ENCODE measurements at places on chromosomes 11 and 22.

- no peak for DNase-seq
Measured at GRCh38 chr11:63841554-63841953, 2.6 kb downstream of the MARK2 start.

GRCh38 chr11:106983261-106983660 lies 35.0 kb downstream of the GUCY1A2 start:
- no peak for DNase-seq

GRCh38 chr22:26952004-26952403 lies 294.6 kb downstream of the MIAT start:
- no peak for DNase-seq

DNA sequence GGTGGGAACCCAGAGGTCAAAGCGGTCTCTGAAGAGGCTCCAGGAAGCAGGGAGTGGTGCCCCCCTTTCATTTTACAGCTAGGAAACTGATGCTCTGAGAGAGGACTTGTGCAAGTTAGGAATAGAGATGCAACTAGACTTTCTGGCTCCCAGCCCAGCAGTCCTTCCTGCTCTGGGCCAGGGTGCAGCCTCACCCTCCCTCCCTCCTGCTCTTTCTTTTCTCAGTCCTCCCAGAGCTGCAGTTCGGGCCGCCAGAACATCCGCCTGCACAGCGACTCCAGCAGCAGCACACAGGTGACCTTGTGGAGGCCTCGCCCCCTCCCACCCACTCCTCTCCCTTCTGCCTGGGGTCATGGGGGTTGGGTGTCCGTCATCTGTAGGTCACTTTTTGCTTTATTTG lies 51.5 kb downstream of the LHFPL7 start:
- DNase-seq = no peak

DNA sequence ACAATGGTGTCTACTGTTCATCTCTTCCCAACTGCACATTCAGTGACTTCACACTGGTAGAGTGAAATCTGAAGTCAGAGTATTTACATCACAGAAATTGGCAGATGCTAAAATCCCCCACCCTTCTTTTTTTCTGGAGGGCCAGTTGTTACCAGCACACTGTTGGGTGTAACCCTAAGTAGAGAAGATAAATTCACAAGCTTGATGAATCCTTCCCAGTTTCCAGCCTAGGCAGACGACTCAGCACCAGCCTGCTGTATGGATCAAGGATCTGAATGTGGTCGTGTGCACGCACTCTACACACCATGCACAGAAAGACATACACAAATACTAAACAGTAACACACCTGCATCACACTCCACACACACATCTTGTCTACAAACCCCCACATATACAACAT lies 46.0 kb downstream of the ARRB1 start:
- DNase-seq = no peak

DNA sequence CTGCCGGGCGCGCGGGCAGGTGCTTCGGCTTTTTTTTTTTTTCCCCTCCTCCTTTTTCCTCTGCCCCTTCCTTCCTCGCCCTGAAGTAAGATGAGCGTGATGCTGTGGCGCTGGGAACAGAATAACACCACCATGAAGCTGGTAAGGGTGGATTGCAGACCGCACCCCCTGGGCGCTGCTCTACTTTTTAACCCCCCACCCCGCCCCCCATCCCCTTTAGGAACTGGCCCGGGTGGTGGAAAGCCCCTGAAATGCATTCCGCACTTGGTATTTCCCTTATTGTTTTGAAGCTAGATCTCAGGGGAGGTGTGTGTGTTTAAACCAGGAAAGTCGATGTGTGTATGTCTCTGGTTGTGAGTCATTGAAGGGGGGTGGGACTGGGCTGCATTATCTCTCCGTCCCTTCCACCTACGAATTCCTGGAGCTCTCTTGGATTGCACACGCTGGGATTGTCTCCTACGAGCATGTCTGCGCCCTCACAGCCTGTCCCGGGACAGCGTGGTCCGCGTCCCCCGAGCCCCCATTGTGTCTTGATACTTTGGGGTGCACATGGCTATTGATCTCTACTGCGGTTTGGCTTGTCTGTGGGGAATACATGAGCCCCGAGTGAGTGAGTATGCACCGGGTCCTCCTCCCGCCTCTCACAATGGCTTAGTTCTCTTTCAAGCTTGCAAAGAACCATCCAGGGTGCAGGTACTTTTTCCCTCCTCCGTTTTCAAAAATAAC lies 64.9 kb downstream of the NAV2 start:
- no peak for DNase-seq

DNA sequence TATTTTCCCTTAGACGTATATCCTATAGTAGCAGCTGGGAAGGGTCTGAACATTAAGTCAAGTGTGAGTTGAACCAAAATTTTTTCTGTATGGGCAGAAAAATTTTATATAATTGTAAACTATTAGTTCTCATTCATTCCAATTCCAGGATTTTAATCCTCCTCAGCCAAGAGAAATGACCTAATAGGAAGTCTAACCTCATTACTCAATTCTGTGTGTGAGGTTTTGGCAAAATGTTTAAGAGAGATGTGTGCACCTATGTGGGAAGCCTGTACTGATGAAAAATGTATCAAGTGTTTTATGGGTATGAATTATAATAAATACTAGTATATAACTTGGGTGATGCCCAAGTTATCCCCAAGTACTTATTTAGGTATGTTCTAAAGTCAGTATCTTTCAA lies 311.6 kb upstream of the PITPNB start:
- no peak for DNase-seq

DNA sequence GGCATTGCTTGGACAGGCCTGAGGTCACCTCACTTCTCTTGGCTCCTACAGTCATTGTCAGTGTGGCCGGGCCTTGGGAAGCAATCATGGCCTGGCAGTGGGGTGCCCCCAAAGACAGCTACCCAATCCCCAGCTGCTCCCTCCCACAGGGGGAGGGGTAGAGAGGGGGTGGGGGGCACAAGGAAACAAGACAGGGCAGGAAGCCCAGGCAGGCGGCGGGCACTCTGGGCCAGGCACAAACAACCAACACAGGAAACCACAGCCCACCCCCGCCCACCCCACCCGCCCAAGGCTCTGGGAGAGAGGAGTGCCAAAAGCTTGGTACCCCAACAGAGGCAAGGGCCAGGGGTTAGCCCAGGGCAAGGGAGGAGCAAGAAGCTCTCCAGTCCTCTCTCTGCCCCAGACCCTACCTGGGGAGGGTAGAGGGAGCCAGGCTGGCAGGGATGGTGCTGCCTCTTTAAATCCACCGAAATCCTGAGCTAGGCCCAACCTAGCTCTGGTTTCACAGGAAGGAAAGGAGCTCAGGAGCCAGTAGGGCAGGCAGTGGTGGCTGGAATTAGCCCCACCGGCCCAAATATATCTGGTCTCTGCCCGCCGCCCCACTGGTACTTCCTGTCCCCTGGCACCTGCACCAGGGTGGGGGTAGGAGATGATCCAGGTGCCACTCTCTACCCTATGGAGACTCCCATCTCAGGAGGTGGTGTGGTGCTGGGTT lies 12.2 kb downstream of the BCL9L start:
- DNase-seq = no peak

- no peak for DNase-seq
Measured at GRCh38 chr11:105139669-105140068, at the start of gene CARD18. Gene CARD18 (minus strand): TSS chr11:105139769. CDS start chr11:105139726, 43 bp downstream.

DNA sequence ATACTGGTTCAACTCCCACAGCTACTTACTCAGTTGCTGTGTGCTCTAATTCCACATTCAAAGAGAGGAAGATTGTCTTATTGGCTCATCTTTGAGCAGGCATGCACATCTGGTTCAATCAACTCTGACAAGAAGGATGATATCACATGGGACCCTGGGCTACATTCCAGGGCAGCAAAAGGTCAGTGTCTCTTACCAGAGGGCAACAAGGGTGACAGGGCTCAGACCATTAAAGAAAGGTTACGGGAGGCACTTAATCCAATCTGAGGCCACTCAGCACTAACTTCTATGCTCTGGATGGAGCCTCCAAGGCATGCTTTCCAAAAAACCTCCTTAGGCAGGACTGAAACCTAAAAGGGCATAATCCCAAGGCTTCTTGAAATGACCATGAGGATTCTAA lies 549.4 kb upstream of the API5 start:
- DNase-seq = no peak

- no peak for DNase-seq
Measured at GRCh38 chr11:96017856-96018255, 93.9 kb upstream of the MTMR2 start.

DNA sequence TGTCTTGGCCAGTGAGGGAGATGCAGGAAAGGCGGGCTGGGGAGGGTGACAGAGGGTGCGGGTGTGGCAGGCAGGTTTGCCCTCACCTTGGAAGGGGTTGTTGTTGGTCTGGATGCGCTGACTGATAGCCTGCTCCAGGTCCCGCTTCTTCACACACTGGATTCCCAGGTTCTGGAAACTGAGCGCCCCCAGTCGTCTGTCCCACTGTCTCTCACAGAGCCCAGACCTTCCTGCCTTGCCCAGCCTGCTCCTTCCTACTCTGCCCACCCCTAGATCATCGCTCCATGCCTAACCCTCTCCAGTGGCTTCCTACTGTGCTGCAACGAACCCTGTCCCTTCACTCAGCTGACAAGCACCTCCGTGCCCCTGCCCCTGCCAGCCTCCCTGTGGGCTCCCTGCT lies 2.7 kb downstream of the RELA start:
- no peak for DNase-seq

- DNase-seq = no peak
Measured at GRCh38 chr11:114059984-114060391, 477 bp downstream of the ZBTB16 start.

DNA sequence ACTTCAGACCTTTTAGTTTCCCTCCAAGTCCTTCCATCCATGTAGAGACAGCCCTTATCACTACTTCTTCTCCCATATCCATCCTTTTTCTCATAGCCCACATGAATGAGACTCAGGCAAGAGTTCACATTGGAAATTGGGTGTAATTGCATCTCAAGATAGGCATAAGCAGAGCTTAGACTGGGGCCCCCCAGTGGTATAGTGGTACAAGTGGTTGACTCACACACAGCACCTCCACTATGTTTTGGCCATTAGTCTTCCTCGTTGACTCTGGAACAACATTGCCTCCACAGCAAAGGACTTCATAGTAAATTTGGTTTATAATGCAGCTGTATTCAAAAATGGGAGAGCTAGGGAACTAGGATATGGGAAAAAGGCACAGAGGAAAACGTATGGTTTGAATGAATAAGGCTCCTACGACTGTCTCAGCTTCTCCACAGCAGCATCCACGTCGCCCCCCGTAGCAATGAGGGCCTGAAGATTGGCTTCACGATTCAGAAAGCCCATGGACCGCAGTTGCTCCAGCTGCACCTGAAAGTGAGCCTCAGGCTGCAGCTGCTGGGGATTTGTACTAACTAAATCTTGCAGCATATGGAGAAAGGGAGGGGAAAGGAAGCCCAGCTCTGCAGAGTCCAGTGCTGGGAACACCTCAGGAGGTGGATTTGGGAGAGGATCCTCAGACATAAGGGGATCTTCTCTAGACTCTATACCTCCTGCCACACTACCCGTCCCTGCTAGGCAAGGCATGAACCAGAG lies 2.4 kb downstream of the UBQLN3 start:
- no peak for DNase-seq

GRCh38 chr11:35683728-35684339 lies 21.3 kb downstream of the TRIM44 start:
- no peak for DNase-seq

DNA sequence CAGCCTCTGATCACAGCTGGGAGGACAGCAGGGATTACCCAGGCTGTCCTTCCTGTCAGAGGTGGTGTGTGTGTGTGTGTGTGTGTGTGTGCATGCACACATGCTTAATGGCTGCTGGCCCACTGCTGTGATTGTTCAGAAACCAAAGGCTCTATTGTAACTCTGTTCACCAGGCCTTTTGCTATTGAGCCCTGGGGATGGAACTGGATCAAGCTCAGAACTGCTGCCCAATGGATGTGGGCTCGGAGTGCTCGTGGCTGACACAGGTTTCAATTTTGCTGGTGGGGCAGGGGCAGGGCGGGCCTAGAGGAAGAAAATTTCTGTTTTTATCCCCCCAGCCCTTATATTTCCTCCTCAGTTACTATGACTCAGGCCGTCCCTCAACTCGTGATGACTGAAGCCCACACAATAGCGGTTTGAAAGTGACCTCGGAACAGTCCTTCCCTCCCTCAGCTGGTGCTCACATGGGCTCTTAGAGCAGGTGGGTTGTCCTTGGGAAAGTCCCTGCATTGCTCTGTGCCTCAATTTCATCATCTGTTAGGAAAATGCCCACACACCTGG lies 359.3 kb downstream of the TENM4 start:
- no peak for DNase-seq

DNA sequence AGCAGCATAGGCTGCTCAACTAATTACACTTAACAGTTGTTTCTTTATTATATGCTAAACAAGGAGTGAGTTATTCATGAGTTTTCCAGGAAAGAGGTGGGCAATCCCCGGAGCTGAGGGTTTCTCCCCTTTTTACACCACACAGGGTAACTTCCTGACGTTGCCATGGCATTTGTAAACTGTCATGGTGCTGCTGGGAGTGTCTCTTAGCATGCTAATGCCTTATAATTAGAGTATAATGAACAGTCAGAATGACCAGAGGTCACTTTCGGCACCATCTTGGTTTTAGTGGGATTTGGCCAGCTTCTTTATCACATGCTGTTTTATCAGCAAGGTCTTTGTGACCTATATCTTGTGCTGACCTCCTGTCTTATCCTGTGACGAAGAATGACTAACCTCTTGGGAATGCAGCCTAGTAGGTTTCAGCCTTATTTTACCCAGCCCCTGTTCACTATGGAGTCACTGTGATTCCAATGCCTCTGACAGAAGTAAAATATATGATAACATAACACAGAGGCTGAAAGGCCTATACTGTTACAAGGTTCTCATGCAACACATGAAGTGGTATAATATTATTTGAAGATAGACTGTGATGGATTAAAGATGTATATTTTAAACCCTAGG lies 41.3 kb upstream of the RDX start:
- DNase-seq = no peak

GRCh38 chr11:37710031-37710430 lies 1112.0 kb upstream of the RAG2 start:
- no peak for DNase-seq

- DNase-seq = no peak
Measured at GRCh38 chr11:9462172-9462799, 1.5 kb downstream of the ZNF143 start.

GRCh38 chr11:31422703-31423102 lies 53.0 kb downstream of the DNAJC24 start:
- no peak for DNase-seq

DNA sequence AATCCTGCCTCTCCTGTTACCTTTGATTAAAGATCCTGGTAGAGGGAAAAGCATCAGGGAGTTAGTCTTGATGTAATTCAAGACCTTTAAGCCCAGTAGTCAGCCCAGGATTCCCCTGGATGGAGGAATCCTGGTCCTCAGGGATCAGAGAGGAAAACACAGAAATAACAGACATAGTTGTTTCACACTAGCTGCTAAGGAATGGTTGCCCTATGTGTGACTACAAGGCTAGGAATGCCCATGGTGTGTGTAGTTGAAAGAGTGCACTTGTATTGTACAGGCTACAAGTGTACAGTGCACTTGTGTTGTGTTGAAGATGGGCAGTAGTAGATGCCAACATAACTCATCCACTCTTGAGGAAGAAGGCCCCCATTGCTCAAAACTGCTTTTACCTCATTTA lies 226.8 kb downstream of the AASDHPPT start:
- no peak for DNase-seq

Data from NCI-H187 (cell line).